ENCODE measurements at places on chromosomes 1 and 21. TPM values are rescaled to one million over a fixed set of nuclear protein-coding genes. Genes with fewer than 3 reads are reported as not detected.

- no peaks in the 10 kb centered on the region for H3K27me3 ChIP-seq
- H3K4me1 ChIP-seq: no peaks in the 10 kb centered on the region
- H3K27ac ChIP-seq: no peak overlapping the region
- no peak for DNase-seq
- H3K4me3 ChIP-seq: no peak overlapping the region
These were observed 32.0 kb upstream of the C1orf185 start for GRCh38 chr1:51070011-51070410.

DNA sequence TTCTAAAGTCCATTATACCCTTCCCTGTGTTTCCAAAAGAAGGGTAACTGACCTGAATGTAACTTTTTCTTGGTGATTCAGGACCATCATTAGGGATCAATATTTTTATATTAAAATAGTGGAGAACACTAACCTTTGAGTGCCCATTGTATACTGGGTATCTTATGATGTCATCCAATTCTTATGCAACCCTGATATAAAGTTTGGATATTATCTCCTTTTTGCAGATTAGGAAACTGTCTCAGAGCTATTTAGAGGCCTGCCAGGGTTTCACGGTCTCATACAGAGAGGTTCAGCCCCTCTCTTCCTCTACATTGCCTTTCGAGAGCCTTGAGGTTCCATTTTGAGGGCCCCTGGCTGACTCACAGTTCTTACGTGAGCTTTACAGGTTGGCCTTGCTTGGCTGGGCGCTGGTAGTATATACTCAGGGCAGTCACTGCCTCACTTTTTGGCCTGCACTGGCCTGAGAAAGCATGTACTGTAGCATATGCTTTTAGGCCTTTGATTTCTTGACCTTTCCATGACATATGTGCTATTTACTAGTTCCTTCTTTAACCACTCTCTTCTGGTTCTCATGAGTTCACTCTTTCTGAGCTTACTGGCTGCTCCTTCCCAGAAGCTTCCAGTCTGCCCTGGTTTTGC is 15.7 kb upstream of the FOXO6 start:
- no peaks in the 10 kb centered on the region for H3K27me3 ChIP-seq
- no peaks in the 10 kb centered on the region for H3K4me1 ChIP-seq
- no peaks in the 10 kb centered on the region for H3K36me3 ChIP-seq
- no peak overlapping the region for H3K27ac ChIP-seq

DNA sequence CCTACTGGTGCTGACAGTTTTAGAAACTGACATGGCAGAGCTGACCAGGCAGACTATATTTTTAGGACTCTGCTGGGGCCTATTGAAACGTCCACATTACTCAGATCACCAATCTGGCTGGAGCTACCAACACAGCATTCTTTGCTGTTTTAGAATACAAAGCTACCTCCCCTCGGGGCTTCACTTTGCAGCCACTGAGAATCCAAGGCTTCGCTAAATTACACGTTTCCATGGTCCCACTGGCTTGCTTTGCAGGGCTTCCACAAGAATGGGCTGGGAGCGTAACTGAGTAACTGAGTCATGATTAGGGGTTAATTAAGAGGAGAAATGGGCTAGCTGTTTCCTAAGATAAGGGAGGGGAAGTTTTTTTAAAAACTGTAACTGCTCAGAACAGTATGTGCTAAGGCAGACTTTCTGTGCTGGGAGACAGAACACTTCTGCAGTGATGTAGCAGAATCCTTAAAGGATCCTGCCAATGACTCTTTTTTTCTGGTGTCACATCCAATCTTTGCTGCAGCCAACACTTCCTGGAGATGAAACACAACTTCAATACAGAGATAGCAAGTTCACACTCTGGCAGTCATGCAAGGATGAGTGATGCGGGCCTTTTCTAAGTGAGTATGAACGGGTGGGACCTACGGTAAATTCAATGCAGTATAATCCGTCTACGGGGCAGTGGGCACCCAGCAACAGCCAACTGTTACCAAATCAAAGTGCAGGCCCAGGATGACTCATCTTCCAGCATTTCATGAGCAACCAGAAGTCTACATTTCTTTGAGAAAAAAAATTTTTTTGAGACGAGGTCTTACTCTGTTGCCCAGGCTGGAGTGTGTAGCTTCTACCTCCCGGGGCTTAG is 21.5 kb downstream of the NDUFS5 start:
- H3K4me1 ChIP-seq: peaks cover 10% of the 10 kb centered on the region
- H3K27ac ChIP-seq: peak overlapping the region; percentile 68
- H3K27me3 ChIP-seq: no peaks in the 10 kb centered on the region
- peaks cover 13% of the 10 kb centered on the region for H3K36me3 ChIP-seq

- no peak overlapping the region for H3K4me3 ChIP-seq
- no peaks in the 10 kb centered on the region for H3K36me3 ChIP-seq
- H3K27ac ChIP-seq: peak overlapping the region; percentile 65
- no peaks in the 10 kb centered on the region for H3K27me3 ChIP-seq
These were observed 15.4 kb downstream of the FMOD start for GRCh38 chr1:203335503-203335902.

The VWA5B1 gene
- not detected for total RNA-seq

DNA sequence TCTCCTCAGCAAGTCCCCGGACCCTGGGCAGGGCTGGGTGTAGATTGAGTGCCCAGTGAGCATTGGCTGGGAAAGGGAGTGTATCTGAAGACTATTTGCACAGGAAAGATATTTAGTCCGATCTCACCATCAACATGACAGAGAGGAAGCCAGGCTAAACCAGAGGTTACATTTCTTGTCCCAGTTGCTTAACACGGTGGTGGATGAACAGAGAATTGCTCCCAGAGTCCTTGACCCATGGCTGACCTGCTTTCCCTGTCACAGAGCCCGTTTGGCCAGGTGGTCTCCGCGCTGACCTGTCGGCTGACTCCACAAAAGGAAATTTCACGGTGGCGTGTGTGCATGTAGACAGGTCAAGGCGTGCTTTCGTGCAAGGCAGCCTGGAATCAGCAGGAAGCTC is 83.5 kb downstream of the BEND5 start:
- no peaks in the 10 kb centered on the region for H3K4me1 ChIP-seq
- H3K36me3 ChIP-seq: no peaks in the 10 kb centered on the region
- H3K4me3 ChIP-seq: no peak overlapping the region
- no peaks in the 10 kb centered on the region for H3K27me3 ChIP-seq
- no peak overlapping the region for H3K27ac ChIP-seq

- peaks cover 13% of the 10 kb centered on the region for H3K4me1 ChIP-seq
- H3K4me3 ChIP-seq: no peak overlapping the region
- H3K27me3 ChIP-seq: no peaks in the 10 kb centered on the region
- H3K27ac ChIP-seq: no peak overlapping the region
These were observed 26.4 kb downstream of the RGL1 start for GRCh38 chr1:183831311-183831710.

GRCh38 chr21:39033878-39034589 is 149.2 kb downstream of the PSMG1 start:
- no peaks in the 10 kb centered on the region for H3K27me3 ChIP-seq
- no peaks in the 10 kb centered on the region for H3K36me3 ChIP-seq
- peak overlapping the region; percentile 54 for H3K27ac ChIP-seq
- peaks cover 2% of the 10 kb centered on the region for H3K4me1 ChIP-seq

DNA sequence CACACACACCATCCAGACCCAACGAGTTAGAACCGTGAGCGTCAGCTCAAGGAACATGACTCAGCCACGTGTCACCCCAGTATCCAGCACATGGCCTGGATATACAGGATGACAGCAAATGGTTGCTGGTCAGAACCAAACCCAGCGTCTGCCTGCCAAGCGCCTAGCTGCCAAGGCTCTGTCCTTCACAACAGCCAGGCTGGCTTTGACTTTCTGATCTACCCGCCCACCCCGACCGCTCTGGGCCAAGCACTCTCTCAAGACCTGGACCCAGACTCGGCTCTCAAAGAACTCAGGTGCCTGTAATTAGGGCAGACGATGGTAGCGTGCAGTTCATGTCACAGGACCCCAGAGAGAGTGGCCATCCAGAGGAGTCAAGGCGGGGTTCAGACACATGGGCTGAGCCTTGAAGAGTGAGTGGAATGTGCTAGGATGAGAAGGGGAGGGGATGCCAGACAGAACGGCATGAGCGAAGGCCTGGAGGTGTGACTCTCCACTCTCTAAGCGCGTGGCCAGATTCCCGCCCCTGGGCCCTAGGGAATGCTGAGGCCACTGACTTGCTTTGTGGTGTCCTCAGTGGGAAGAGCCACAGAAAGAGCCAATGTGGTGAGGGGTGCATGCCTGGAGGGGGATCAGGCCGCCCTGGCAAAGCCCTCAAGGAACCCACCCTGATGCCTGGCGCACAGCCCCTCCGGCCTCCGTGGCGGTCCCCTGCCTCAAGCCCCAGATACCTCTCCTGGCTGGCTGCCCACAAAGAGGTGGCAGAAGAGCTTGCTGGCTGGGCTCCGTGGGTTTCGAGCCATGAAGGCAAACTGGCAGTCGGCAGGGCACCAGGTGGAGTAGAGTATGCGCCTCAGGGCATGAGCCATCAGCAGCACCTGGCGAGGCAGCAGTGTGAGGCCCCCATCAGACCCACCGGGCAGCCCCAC is 7.0 kb downstream of the SH2D5 start:
- H3K4me3 ChIP-seq: no peak overlapping the region
- H3K36me3 ChIP-seq: no peaks in the 10 kb centered on the region
- H3K27ac ChIP-seq: no peak overlapping the region
- H3K27me3 ChIP-seq: peaks cover 1% of the 10 kb centered on the region
- H3K4me1 ChIP-seq: no peaks in the 10 kb centered on the region

DNA sequence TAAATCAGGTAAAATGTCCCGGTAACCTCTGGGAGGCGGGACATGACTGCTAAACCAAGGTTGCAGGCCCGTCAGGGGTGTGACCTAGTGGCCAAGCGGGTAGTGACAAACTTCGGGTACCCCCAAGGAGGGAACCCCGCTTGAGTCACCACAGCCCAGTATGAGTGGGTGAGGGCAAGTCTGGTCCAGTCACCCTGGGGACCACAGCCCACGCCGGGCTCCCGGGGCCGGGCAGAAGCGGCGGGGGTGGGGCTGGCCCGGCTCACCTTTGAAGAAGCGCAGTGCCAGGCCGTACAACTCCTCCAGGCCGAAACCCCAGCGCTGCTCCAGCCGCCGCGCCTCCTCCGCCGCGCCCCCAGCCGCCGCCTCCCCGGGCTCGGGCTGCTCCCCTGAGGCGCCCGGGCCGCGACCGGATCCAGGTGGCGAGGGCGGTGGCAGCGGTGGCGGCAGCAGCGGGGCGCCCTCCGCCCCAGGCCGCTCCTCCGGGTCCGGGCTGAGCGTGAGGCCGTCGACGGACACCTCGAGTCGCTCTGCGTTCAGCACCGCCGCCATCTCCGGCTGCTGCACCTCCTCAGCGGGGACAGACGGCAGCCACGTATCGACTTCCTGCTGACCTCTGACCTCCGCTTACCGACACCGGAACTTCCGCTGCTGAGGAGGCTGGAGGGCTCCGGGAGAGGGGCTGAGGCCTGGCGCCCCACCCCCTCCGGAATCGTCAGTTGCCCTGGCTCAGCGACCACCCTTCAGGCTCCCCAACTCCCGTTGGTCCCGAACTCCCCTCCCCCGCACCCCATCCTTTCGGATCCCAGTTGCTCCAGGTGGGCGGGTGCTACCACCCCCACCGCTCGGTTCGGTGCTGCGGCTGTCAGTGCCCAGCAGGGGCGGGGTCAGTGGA is at the start of gene ACBD3:
ACBD3 (minus strand) TSS at position 618 of the 895 bp plus-strand sequence; CDS start at position 552, 66 bp downstream.
- peak within 1 kb of the TSS; percentile 98 for H3K4me3 ChIP-seq
- peak within 1 kb of the TSS; percentile 88 for H3K27ac ChIP-seq
- H3K36me3 ChIP-seq: no peaks in the 10 kb centered on the region

DNA sequence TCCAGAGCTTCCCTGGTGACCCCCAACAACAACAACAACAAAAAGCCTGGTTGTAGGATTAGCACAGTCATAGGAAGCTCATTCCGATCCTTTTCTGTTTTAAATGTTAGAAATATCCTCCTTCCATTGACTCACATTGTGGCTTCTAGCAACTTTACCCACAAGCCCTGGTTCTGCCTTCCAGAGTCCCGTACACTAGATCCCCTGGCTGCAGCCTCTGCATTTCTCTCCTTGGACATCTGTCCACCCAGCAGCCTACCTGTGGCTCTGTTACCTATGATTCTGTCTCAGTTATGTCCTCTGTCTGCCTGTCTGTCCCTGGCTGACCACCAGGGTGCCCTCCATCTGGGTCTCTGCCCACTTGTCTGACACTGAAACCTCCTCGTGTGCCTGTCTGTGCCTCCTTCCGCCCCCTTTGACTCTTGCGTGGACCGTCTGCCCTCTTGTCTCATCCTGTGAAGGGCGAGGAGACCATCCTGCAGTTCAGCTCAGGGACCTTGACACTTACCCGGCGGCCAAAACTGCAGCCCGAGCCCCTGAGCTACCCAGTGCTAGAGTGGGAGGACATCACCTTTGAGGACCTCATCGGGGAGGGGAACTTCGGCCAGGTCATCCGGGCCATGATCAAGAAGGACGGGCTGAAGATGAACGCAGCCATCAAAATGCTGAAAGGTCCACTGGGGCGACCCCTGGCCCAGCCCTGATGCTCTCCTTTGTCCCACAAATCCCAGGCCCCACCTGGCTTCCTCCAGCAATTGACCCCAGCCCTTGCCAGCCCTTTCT is 16.1 kb downstream of the TIE1 start:
- H3K4me1 ChIP-seq: no peaks in the 10 kb centered on the region
- H3K27me3 ChIP-seq: no peaks in the 10 kb centered on the region
- DNase-seq: no peak
- no peak overlapping the region for H3K27ac ChIP-seq

- H3K4me1 ChIP-seq: no peaks in the 10 kb centered on the region
- H3K4me3 ChIP-seq: no peak overlapping the region
- H3K27ac ChIP-seq: no peak overlapping the region
- no peaks in the 10 kb centered on the region for H3K27me3 ChIP-seq
- DNase-seq: no peak
- no peaks in the 10 kb centered on the region for H3K36me3 ChIP-seq
These were observed 143.4 kb downstream of the ZZZ3 start for GRCh38 chr1:77538956-77539518.

The DMRTA2 gene
- total RNA-seq: 0.41 TPM

GRCh38 chr1:202270871-202271326 is 70.8 kb downstream of the UBE2T start:
- H3K36me3 ChIP-seq: no peaks in the 10 kb centered on the region
- H3K27ac ChIP-seq: peak overlapping the region; percentile 28
- no peaks in the 10 kb centered on the region for H3K27me3 ChIP-seq

GRCh38 chr1:223776075-223776814 is 63.9 kb downstream of the CAPN2 start:
- no peak for DNase-seq
- H3K4me1 ChIP-seq: peaks cover 35% of the 10 kb centered on the region
- H3K27me3 ChIP-seq: no peaks in the 10 kb centered on the region
- H3K36me3 ChIP-seq: peaks cover 38% of the 10 kb centered on the region
- H3K4me3 ChIP-seq: no peak overlapping the region

DNA sequence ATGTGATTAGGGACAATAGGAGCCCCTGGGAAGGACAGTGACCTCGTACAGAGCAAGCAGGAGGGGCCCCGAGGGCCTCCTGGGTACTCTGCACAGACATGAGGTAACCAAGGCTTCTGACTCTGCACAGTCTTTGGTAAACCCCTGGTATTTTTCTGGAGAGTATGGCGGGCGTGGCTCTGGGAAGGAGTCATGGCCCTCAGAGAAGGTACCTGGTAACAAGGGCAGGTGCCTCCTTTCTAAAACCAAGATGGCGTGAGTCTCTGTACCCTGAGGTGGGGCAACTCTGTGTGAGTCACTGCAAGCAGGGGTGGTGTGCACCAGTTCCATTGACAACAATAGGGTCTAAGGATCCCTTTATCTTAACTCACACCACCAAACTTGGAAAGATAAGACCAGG is 39.9 kb upstream of the SLC19A1 start:
- no peaks in the 10 kb centered on the region for H3K36me3 ChIP-seq
- no peak overlapping the region for H3K27ac ChIP-seq
- DNase-seq: no peak
- no peaks in the 10 kb centered on the region for H3K27me3 ChIP-seq
- no peak overlapping the region for H3K4me3 ChIP-seq

The CELA2B gene
- not detected for total RNA-seq

GRCh38 chr1:200373811-200374231 is 36.0 kb downstream of the ZNF281 start:
- no peak for DNase-seq
- H3K27me3 ChIP-seq: no peaks in the 10 kb centered on the region
- no peaks in the 10 kb centered on the region for H3K4me1 ChIP-seq

GRCh38 chr1:115556236-115556635 is 85.5 kb upstream of the VANGL1 start:
- no peaks in the 10 kb centered on the region for H3K27me3 ChIP-seq
- no peaks in the 10 kb centered on the region for H3K36me3 ChIP-seq
- no peak for DNase-seq

Data from thoracic aorta (tissue), 2 donors.